Stimulated activated CD4-positive, alpha-beta T cell treated with anti-CD3 and anti-CD28 coated beads, TNF-alpha, amount 100 ng/mL, for 1 hour (primary cell): ENCODE measurements at places on chromosomes 7 and 10.

- no peak for DNase-seq
Measured at GRCh38 chr7:156606691-156607331, 33.8 kb upstream of the RNF32 start.

- no peak for DNase-seq
Measured at GRCh38 chr7:140005754-140006503, 56.8 kb downstream of the PARP12 start.

DNA sequence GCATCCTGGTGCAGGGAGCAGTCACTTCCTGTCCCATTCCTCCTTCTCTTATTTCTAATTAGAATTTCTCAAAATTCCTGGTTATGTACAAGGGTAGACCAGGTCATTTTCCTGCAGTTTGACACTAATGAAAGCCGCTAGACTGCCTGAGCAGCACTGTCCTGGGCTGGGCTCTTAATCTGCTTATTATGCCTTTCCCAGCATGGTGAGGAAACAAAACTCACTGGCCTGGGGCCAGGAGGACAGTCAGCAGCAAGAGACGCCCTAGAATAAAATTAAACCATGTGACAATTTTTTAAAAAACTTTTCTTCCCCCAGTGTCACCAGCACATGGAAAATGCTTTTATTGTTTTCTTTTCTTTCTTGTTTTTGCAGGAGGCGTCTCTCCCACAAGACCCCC lies 647.5 kb downstream of the TYW1 start:
- no peak for DNase-seq

DNA sequence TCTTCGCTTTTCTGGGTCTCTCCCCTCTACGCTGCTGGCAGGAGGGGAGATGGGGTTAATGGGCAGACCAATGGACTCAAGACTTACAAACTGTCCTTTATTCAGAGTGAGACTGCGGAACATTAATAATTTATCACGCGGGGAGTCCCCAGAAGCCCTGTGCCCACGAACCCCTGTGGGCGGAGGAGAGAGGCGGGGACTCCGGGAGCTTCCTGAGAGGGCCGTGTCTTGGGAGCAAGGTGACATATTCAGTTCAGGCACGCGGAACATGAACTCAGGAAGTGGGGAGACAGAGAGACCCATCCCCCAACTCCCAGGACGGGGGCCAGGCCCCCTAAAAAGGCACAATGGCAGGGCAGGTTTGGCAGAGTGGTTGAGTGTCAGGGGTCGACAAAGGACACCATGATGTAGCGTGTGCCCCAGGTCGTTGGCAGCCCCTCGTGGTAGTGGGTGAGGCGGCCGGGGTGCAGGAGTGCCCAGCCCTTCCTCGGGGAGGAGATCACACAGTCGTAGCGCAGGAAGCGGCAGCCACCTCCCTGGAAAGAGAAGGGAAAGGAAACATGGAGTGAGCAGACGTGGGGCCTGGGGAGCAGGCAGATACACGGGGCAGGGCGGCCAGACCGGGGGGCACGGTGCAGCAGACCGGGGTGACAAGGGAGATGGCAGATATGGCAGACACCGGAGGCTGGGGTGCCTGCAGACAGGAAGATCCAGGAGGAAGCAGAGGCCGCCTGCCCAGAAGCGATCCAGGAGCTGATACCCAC lies 5.2 kb upstream of the MOGAT3 start:
- no peak for DNase-seq

- DNase-seq: no peak
Measured at GRCh38 chr10:1776127-1776662, 38.9 kb upstream of the ADARB2 start.

GRCh38 chr10:2619472-2619871 lies 447.9 kb upstream of the PFKP start:
- no peak for DNase-seq

- DNase-seq: no peak
Measured at GRCh38 chr7:47685712-47686376, 103.9 kb upstream of the TNS3 start.

DNA sequence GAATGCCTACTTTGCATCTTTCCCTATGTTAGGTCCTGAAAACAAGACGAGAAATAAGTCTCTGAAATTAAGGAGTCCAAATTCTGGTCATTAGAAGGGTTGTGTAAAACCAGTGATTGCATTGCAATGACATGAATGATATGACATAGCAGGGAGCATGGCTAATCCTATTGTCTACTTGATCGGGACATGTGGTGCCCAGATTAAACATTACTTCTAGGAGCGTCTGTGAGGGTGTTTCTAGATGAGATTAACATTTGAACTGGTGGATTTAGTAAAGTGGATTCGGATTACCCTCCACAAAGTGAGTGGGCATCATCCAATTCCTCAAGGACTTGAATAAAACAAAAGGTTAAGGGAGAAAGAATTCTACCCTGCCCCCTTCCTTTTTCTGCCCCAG lies 434.9 kb upstream of the KLF6 start:
- no peak for DNase-seq

GRCh38 chr10:6507311-6507710 lies 72.8 kb downstream of the PRKCQ start:
- DNase-seq: no peak

- no peak for DNase-seq
Measured at GRCh38 chr10:72316748-72317435, 37.8 kb downstream of the DNAJB12 start.

- DNase-seq: no peak
Measured at GRCh38 chr7:89232-90019, 102.9 kb upstream of the FAM20C start.

DNA sequence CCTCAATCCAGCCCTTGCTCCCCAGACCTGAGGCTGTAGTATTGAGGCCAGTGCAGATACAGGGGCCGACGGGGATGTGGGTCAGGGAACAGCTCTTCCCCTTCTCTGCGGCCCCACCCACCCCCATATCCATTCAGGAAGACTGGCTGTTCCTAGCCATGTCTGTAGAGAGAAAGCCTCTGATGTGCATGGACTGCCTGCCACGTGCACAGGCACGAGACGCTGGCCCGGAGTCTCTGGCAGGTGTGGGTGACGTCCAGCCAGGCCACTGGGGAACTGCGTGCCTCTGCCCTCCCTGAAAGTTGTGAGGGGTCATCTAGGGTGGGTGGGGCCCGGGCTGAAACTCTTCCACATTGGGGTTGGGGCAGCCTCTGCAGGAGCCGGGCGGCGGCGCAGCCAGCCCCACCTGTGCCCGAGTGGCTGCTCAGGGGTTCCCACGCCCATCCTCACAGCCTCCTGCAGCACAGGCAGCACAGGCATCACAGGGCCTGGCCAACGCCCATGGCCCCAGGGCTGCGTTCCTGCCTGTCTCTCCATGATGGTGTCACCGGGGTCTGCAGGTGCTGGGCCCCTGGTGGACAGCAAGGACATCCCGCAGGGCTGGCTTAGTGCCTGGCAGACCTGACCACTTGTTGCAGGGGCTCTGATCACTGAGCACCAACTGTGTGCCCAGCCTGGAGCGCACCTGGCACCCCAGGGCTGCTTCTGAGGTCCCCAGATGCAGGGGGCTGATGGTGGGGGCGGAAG lies 27.5 kb downstream of the MICALL2 start:
- DNase-seq: no peak

DNA sequence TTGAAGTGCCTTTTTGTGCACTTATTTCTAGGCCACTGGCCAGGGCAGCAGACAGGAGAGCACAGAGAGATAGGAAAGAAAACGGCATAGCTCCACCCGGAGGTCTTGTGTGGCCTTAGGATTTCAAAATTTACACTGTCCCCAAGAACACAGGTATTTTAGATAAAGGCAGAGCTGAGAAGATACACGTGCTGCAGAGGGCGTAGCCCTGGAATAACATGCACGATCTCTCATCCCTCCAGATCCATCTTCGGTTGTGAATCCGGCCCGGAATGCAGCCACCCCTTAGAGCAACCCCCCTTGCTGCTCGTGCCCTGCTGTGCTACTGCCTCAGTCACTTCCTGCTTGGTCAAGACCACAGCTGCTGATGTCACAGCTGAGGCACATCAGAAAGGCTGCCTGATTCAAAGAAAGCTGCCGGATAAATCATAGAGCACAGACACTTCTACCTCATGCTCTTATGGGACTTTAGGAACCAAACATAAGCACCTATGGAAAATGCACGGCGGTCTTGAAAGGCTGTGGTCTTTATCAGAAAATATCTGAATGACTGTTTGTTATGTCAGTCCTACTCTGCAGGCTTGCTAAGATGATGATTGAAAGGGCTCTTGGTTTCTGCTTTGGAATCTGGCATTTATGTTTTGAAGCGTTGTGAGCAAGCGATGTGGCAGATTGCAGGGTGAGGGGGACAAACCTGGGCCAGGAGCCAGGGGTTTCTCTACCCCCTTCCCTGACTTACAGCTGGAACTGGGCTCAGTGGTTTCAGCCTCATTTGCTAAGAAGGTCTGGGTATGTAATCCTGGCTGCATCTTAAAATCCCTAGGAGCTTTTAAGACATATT lies 152.0 kb downstream of the SVIL start:
- DNase-seq: no peak

GRCh38 chr7:66682350-66683093 lies 53.8 kb downstream of the KCTD7 start:
- DNase-seq: no peak

DNA sequence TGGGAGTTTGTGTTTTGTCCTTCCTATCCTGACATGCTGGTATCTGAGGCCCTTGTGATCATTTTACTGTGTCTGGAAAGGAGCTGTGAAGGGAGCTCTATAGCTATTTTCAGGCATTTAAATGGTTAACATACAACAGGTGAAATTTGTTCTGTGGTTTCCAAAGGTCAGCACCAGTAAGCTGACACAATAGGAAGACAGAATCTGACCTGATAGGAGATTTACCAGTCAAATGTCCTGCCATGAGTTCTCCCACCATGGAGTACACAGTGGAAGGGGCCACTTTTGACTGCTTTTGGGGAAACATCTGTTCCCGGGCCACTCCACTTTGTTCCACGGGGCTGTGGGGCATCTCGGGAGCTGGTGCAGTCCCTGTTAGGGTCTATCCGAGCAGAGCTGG lies 17.6 kb downstream of the FKBP6 start:
- DNase-seq: no peak

DNA sequence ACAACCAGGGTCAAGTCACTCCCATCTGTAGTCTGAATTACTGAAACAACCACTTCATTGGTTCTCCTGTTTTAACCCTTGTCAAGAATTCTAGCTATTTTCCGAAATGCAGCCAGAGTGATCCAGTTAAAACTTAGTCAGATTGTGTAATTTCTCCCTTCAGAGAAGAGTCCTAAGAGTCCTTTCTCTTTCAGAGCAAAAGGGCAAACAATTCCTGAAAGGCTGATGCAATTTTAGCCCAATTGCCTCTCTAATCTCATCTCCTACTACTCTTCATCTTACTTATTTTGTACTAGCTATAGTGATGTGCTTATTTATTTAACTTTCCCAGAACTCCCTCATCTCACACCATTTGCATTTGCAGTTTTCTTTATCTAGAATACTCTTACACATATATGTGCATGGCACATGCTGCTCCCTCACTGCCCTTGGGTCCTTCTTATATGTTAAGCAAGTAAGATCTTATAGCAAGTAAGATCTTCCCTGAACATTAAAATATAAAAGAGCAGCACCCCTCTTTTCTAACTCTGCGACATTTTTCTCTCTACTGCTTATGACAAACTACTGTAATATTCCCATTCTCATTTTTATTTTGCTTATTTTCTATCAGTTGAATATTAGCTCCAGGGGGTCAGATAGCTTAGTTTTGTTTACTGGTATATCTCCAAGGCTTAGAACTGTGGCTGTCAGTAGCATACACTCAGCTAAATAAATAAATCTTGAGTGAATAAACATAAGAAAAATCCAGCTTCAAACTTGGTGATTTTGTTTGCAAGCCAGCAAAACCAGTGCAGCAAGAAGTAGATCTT lies 44.6 kb downstream of the HGF start:
- no peak for DNase-seq

- no peak for DNase-seq
Measured at GRCh38 chr7:27367933-27368549, 125.4 kb downstream of the EVX1 start.

- no peak for DNase-seq
Measured at GRCh38 chr7:15607529-15608210, 45.9 kb upstream of the AGMO start.

GRCh38 chr7:4725850-4726450 lies 43.9 kb downstream of the FOXK1 start:
- no peak for DNase-seq

- DNase-seq: no peak
Measured at GRCh38 chr10:93844979-93845626, 48.7 kb upstream of the SLC35G1 start.

- DNase-seq: no peak
Measured at GRCh38 chr7:41007351-41007751, 695.5 kb downstream of the INHBA start.

DNA sequence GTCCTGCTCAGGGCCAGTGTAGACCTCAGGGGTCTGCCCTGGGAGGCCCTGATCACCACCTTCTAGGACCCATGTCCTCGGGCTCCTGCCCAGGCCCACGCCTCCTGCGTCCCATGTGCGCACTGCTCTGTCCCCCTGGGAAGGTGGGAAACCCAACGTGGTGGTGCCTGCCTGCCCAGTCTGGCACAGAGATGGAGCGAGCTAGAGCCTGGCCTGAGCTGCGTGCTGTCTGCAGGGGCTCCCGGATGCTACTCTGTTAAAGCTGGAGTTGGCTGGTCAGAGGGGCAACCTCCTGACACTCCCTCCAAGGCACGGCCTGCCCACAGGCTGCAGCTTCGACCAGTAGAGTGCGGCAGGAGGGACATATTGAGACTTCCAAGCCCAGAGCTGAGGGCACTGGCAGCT lies 171.7 kb downstream of the DNAJB6 start:
- DNase-seq: no peak

- DNase-seq: no peak
Measured at GRCh38 chr10:59805014-59805413, 51.8 kb upstream of the MRLN start.

GRCh38 chr10:73234695-73235094 lies 12.4 kb downstream of the DNAJC9 start:
- DNase-seq: no peak

DNA sequence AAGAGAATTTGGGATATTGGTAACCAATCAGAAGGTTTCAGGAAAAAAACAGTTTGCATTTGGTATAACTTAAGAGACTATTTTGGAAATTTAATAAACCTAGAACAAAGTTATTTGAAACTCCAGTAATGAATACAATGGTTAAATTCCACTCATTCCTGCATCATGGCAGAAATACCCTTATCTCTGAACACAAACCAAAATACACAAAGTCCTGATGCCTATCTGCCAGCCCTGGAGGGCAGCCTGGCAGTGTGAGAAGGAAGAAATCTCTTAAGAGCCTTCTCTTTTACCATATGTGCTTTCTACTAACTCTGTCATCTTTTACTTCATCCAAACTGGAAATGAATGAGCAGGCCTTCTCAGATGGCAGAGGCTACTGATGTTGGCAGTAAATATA lies 147.1 kb upstream of the LYZL1 start:
- no peak for DNase-seq

DNA sequence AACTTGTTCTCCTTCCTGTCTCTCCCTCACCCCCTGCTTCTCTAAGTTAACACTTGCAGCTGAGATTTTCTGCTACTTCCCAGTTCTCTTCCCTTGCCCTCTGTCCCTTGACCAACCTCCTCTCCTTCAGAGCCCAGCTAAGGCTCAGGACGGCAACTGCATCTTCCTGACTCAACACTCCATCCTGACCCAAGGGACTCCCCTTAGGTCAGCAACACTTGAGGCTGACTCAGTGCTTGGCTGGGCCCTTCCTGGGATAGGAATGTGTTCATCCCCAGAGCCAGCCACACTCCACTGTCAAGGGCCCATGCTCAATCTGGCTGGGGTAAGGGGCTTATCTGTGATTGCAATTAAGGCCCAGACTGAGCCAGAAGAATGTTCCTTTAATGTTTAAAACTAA lies 3.4 kb downstream of the CALHM2 start:
- no peak for DNase-seq

- DNase-seq: no peak
Measured at GRCh38 chr10:122230222-122230621, 40.9 kb upstream of the BTBD16 start.

GRCh38 chr7:29946428-29947186 lies 43.0 kb downstream of the SCRN1 start:
- no peak for DNase-seq
